Stimulated activated CD4-positive, alpha-beta T cell treated with anti-CD3 and anti-CD28 coated beads, Interleukin-12 subunit alpha, Interleukin-12 subunit beta, amount 100 ng/mL, for 24 hours (primary cell): ENCODE measurements at places on chromosomes 7 and 10.

DNA sequence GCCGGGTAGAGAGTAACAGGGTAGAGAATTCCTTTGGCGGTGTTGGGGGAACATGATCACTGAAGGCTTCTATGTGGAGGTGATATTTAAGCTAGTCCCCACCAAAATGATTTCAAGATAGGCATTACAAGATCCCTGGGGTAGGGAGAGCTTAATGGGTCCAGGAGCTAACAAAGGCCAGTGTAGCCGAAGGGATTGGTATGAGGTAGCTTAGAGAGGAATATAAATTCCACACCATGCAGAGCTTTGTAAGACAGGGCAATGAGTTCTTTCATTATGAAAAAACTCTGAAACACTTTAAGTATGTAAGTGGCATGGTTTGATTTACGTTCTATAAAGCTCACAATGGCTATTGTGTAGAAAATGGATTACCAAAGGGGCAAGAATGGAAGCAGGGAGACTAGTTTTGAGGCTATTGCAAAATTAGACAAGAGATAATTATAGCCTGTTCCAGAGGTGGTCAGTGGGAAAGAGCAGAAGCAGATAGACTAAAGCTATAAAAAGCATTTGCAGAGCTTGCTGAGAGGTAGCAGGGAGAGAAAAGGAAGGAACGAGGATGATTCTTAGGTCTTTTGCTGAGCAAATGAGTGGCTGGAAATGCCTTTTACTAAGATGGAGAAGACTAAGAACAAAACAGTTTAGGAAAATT is 119.7 kb upstream of the SLC25A13 start:
- no peak for DNase-seq

DNA sequence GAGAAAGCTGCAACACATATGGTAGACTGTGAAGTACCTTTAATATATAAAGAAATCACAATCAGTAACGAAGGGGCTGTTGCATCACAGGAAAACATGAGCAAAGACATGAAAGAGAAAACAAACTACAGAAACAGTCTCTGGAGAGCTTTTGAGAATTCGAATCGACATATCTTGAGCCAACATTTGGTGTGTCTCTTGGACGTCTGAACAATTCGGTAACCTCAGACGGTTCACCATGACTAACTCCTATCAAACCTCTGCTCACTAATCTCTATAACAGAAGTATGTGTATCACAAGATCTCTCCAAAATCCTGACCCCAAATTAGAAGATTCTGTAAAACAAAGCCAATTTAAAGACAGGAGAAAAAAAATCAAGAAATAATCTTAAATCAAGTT is 262.0 kb upstream of the YAE1 start:
- DNase-seq, result no peak

DNA sequence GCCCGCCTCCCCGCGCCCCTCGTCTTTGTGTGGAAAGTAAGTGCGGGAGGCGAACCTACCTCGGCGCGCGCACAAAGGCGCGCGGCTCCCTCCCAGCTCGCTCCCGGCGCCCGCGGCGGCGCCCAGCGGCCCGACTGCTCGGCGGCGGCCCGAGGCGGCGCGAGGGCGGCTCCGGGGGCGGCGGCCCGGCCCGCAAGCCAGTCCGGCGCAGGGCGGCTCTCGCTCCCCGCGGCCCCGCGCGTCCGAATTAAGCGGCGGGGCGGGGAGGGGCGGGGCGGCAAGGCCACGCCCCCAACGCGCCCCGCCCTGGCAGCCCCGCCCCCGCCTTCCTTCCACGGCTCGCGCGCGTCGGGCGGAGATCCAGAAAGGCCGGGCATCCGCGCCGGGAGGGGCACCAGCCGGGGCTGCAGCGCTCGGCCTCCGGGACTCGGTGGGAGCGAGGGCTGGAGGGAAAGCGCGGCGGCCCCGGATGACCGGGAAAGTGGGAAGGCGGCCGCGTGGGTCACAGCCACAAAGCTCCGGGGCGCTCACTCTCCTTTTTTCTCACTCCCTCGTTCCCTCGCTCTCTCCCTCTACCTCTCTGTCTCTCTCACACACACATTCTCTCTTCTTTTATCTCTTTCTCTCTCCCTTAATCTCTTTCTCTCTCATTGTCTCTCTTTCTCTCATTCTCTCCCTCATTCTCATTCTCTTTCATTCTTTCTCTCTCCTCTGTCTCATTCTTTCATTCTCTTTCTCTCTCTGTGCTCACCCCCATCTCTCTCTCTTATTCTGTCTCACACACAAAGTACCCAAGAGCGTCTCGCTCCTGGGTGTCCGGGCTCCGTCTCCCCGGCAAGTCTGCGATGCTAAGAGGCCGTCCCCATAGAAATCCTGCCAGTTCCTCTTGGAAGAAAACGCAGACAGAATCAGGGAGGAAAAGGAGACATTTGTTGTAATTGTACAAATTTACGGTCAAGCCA is 170.2 kb downstream of the FAM107B start:
- DNase-seq, result peak; percentile 50

DNA sequence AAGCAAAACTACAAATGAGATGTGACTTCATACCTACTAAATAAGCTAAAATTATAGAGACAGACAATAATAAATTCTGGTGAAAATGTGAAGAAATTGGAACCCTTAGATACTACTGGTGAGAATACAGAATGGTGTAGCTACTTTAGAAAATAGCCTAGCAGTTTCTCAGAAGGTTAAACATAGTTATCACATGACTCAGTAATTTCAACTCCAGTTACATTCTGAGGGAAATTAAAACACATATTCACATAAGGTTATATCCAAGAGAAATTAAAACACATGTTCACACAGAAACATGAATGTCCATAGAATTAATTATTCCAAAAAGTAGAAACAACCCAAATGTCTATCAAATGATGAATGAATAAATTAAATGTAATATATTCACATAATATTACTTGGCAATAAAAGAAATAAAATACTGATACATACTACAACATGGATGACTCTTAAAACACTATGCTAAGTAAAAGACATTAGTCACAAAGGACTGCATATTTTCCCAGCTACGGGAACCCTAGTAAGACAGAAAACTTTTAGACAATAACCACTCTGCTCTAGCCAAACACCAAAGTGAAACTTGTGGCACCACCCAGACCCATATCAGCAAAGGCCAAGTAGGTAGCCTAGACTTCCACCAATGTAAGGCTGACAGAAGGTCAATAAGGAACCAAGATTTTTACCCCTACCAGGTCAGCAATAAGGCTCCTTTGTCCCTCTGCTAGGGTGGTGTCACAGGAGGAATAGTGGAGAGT is 25.1 kb downstream of the SLC25A40 start:
- DNase-seq, result no peak

DNA sequence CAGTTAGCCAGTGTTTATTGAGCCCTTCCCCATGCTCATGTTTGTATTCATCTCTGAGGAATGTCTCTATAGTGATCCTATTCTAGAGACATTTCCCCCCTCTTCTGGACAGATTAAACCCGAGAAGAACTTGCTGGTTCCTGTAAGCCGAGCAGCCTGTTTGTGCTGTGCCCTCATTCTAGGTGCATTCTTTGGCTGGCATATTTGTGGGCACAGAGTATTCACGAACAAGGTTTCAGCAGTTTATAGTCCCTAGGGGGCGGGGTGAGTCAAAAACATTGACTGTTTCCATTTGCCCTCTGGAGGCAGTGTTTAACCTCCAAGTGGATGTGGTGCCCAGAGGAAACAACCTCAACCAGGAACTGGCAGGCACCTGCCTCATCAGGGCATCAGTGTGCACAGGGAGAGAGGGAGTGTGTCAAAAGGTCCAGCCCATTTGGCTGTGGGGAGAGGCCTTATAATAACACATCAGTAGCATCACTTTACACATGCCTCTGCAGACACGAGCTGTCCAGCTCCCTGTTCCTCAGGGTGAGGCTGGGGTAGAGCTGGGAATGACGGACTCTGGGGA is 273.3 kb upstream of the LRGUK start:
- DNase-seq, result no peak

GRCh38 chr7:22216832-22217475 is 140.0 kb downstream of the RAPGEF5 start:
- no peak for DNase-seq

DNA sequence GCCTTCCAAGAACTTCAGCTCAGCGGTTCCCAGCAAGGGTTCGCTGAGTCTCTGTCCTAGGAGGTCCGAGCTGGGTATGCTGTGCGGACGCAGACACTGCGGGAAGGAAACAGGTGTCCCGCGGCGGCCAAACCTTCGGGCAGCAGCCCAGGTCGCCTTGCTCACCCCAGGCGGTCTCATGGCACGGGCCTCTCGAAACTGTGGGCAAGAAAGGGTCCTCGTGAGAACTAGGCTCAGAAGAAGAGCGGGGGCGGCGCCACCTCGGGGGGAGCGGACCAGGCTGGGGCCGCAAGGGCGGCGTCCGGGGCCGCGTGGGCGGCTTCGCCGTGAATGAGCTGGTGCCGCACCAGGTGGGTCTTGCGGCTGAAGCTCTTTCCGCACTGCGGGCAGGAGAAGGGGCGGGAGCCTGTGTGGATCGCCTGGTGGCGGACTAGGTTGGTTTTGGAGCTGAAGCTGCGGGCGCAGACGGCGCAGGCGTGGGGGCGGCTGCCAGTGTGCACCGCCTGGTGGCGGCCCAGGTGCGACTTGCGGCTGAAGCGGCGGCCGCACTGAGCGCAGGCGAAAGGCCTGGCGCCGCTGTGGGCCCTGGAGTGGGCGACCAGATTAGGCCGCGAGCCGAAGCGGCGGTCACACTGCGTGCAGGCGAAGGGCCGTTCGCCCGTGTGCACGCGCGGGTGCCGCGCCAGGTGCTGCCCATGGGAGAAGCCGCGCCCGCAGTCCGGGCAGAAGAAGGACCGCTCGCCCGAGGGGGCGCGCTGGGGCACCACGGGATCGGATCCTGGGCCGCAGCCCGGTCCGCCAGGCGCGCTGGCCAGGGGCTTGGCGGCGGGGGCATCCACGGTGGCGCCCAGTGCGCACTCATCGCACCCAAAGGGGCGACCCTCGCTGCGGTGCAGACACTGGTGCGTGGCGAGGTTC is 8.6 kb downstream of the ZNF467 start:
- DNase-seq, result no peak

- DNase-seq, result no peak
Observed at GRCh38 chr7:137981668-137982067, 20.2 kb downstream of the CREB3L2 start.

GRCh38 chr10:71259815-71260501 is 47.6 kb downstream of the UNC5B start:
- no peak for DNase-seq

- no peak for DNase-seq
Observed at GRCh38 chr10:5565671-5566581, 41.2 kb downstream of the CALML3 start.

DNA sequence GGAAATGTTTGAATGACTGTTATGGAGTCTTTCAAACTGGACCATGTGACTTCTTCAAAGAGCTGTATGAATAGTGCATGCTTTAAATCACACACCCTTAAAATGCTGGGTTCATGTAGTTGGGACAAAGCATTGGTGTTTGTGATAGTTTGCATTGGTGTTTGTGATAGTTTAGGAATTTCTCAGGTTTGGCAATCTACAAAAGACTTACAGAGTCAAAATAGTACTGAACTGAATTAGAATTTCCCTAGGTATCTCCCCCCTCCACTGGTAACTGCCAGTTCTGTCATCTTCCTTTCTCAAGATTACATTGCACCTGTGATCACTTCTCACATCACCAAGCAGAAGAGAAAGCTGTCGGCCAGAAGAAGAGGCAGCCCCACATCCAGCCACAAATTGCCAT is 261.1 kb downstream of the GATA3 start:
- no peak for DNase-seq

GRCh38 chr7:27808626-27809025 is 68.7 kb downstream of the TAX1BP1 start:
- DNase-seq, result no peak

- no peak for DNase-seq
Observed at GRCh38 chr10:27998954-27999275, at the start of gene ODAD2. Gene ODAD2, minus strand, starts transcription at chr10:27999079. Its CDS starts 3,937 bp downstream, at chr10:27995142.

- DNase-seq, result no peak
Observed at GRCh38 chr10:4103603-4104002, 318.6 kb upstream of the KLF6 start.

DNA sequence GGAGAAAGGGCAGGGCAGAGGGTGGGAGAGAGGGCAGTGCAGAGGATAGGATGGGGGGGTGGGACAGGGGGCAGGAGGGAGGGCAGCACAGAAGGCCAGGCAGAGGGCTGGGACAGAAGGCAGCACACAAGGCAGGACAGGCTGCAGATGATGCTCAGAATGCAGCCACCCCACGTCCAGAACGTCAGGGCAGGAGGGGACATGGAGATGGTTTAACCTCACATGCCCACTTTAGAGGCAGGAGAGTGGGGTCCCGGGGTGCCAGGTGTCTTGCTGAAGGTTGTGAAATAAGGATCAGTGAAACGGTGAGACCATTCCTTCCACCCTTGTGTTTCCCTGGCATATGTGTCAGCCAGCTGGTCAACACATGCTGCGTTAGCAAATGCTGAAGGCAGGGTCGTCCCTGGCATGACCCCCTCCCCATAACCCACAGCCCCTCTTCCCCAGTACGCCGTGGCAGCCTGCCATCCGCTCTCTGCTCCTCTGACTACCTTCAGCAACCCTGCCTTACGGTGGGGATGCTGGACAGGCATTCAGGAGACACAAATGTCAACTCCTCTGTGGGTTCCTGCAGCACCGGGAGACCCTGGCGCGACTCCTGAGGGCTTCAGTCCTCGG is 592.1 kb downstream of the DNAJB6 start:
- DNase-seq, result no peak

- DNase-seq, result no peak
Observed at GRCh38 chr10:15363031-15363430, 8.1 kb downstream of the FAM171A1 start.

DNA sequence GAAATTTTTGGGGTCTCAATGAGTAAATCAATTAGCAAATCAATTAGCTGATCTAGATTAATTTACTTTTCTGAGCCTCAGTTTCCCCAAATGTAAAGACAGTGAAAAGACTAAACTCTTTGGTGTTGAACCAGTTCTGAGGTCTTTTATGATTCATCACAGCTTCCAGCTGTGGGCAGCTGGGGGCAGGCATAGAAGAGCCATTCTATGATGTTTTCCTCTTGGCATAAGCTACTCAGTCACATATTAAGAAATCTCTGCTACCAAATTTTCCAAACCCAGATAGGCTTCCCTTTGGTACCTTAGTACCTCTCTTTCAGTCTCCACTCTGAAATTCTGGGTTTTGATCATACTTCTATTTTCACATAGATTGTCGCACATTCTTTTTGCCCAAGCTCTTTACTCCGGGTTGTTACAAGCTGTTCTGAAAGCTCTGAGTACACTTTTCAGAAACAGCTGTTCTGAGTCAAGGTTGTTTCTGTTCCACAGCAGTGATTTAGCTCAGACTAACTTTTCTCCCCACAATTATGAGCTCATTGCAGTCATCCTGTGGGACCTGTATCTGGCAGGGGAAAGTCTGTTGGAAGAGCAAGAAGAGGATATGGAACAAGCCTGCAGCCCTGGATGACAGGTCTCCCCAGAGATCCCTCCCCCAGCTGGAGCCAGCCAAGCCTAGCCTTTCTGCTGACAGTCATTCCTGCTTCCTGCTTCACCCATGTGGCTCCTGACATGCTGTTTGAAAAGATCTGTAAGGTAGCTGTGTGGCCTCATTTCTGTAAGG is 599.6 kb upstream of the GHITM start:
- DNase-seq, result no peak

GRCh38 chr7:149397470-149398043 is 63.3 kb downstream of the ZNF777 start:
- no peak for DNase-seq

DNA sequence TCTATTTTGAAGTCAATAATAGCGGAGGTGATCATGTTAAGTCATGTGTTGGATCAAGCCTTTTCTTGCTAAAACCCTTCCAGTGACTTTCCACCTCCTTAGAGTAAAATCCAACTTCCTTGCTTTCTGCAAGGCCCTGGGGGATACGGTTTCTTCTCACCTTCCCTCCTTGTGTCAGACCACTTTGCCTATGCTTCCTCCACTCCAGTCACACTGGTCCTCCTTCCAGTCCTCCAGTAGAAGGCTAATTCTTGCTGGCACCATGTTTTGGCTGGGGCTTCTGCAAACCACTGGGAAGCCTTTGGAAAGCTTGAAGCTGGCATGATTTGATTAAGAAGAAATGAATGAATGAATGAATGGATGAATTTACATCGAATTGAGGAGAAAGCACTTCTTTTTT is 169.5 kb downstream of the PLXDC2 start:
- no peak for DNase-seq
